NCI-H510A treated with DMSO at 0.1 percent for 48 hours (cell line): ENCODE measurements at places on chromosomes 2 and 18.

GRCh38 chr2:171741189-171741588, 53.9 kb downstream of the DYNC1I2 start:
- no peak for DNase-seq

DNA sequence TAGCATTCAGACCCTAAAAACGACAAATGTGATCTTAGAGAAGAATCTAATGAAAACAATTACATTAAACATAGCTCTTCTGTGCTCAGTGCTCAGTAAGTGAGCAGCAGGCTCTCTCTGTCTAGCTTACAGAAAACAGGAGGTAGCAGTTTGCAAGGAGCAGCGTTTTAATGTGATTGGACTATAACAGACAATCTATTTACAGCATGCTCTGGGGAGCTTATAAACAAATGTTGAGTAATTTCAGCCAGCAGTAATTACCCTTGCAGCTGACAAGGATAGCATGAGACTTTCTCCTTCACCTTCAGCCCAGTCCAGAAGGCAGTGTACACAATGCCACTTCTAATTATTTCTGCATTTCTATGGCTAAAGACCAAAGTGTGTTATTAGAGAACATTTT, 270.4 kb downstream of the FIGN start:
- no peak for DNase-seq

DNA sequence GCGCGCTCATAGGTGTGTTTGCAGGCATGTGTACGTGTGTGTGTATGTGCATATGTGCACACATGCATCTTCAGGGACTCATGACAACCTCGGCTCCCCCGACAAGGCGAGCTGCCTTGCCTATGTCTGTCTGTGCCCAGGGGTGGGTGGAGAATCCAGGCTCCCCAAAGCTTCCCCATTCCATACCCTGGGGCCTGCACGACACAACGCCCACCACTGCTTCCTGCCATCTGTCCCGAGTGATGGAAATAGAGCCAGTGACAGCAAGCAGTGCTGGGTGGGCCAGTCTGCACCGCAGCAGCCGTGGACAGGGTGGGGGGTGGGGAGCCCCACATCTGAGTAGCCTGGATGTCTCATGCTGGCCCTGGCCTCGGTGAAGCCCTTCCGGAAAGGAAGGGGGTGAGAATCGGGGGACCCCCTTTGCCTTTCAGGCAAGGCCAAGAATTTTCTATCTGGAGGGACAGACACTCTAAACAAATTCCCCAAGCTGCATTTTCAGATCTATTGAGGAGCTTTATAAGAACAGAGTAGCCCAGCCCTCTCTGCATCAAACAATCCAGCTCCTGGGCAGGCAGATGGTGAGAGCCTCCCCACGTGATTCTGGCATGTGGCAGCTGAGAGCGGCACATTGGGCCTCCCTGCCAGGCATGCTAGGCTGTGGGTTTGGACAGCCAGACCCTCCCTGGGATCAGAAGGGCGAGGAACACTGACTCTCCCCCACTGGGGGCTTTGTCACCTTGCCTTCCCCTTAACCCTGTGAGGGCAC, 4.9 kb downstream of the KCNIP3 start:
- no peak for DNase-seq

DNA sequence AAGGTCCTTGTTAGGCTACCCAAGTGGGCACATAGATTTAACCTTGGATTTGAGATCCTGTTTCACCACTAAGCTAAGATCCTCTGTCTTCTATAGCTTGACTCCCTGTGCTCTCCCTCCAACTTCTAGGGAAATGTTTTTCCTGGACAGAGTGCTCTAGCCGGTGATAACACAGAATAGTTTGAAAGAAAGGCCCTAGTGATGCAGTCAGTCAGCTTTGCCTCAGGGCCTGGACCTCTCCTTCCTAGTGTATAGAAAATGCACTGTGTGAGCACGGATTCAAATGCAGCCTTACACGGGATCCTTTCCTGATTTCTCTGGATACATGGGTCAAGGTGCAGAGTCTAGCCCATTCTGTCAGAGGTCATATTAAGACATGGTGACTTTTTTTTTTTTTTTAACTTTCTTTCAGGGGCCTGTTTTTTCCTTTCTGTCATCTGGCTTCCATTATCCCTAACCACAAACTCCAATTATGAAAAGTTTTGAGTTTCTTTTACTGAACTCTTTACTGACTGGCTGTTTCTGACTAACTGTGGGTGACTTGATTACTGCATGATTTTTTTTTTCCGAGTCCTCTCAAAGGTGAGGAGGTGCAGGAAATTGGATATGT, 122.6 kb downstream of the LRP1B start:
- DNase-seq: no peak

- DNase-seq: no peak
Measured at GRCh38 chr2:226411205-226411604, 388.4 kb downstream of the IRS1 start.

DNA sequence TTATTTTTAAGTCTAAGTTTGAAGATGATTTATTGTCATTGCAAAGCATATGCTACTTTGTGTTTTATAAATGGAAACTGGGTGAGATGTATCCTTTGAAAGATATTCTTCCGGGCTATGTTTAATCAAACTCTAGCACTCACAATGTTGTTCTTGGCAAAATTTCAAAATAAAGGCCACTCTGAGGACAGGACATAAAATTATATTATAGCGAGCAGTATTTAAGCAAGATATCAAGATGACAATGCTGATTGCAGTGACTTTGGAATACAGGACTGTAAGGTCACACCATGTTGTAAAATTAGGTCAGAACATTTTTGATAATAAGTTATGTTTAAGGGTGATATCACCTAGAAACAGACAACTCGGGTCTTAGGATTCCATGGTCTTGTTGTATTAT, 14.2 kb downstream of the RPRM start:
- DNase-seq: no peak
